Cerebellum (tissue), 4 donors: ENCODE measurements at places on chromosomes 7 and 10.

GRCh38 chr10:45561952-45562351 is 110.6 kb downstream of the ZFAND4 start:
- DNase-seq = no peak

- DNase-seq = no peak
These were observed 26.5 kb upstream of the ZNF107 start for GRCh38 chr7:64639267-64640001.

DNA sequence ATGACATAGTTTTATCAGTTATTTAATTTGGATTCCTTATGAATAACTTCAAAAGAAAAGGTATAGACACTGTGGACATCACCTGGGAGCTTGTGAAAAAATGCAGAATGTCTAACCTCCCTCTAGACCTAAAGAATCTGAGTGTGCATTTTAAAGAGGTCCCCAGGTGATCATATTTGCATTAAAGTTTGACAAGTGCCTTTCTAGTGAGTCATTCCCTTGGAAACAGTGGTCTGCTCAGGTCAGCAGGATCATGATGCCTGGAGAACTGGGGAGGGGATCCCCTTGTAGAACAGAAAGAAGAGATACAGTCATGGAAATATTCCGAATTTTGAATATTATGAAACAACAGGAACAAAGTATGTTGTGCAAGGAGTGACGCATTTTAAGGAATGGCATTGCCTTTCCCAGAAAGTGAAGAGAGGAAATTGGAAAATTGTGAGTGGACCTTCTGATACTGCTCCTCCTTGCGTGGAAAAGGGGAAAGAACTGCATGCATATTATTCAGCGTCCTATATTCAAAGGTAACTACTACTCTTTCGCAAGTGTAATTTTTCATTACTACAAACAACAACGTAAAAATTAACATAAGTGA is 4.6 kb downstream of the STEAP2 start:
- DNase-seq = no peak

- no peak for DNase-seq
These were observed 4.1 kb upstream of the ITGA8 start for GRCh38 chr10:15723803-15724202.

DNA sequence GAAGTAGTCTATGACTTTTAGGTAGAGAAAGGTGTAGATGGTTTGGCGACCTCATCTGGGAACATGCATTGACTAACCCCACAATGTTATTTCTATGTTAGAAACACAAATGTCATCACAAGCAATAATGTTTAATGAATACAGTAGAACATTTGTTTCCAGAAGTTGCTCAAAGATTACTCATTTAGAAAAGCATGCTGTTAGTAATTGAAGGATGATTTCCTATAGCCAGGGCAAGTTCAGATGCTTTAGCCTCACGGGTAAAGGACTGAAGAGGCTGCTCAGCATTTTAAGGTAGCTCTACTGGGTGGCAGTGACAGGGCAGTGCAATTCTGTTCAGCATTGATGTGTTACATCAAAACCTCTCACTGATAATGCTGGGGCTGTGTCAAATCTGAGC is 199.3 kb upstream of the FZD1 start:
- DNase-seq = no peak

DNA sequence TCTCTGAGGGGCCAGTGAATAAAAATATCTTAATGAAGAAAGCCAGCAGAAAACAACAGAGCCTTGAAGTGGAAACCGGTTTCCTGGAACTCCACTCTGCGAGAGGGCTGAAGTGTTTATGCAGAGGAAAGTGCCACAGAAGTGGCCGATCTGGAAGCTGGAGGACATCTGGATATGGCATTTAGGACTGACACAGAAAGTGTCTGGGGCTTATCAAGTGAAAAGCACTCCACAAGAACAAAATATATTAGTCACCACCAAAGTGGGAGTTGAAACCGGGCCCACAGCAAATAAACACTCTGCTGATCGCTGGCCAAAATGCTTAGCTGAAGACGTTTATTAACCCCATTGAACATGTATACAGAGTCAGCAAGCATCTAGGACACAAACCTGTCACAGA is 7.8 kb downstream of the NOD1 start:
- no peak for DNase-seq

DNA sequence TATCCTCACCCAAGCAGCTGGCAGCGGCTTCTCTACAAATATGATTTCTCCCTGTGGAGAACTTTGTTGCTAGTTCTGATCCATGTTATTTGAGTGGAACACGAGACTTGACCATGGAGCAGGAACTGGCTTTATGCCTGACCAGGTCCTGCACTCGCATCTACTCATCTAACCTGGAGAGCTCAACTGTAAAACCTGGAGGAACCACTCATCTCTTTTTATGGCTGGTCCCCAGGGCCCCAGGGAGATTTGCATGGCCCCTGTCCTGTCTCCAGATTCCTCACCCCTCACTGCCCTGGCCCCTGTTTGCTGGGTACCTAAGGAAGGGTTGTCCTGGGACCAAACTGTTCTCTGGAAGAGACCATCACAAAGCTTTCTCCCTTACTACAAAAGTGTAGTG is 16.0 kb downstream of the TCAF1 start:
- DNase-seq = no peak

GRCh38 chr7:67843615-67844014 is 847.0 kb downstream of the TYW1 start:
- no peak for DNase-seq

GRCh38 chr7:55570939-55571338 is 1.4 kb downstream of the VOPP1 start:
- DNase-seq = no peak

DNA sequence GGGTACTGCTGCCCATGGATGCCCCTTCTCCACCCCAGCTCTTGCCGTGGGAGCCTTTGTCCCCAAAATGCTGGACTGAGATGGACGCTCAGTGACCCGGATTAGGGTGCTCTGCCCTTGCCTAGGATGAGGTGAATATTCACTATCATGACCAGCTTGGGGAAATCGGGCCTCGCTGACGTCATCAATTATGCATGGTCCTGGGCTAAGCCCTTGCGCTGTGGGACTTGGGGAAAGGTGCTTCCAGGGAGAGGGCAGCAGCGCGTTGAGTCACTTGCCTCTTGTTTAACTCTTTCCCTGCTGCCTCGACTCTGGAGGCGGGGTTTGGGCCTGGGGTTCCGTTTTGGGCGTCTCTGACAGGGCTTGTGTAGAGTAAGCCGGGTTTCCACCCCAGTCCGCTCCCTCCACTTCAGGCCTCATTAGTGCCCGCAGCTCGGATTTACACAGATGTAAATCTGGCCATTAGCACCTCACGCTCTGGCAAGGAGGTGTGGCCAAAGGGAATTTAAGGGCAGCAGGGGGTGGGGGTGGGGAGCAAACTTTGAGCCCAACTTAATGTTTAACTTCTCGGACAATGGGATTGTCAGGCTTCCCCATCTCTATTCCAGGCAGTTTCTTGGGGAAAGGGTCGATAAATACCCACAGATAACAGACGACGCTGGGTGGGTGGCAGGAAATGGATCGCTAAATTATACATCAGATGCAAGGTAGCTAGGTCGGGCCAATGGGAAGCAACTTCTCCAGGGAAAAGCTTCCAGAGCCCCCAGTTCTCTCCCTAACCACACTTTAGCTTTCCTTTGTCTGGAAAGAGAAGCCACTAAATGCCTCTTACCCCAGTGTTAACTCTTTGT is 51.3 kb upstream of the TCF7L2 start:
- no peak for DNase-seq

DNA sequence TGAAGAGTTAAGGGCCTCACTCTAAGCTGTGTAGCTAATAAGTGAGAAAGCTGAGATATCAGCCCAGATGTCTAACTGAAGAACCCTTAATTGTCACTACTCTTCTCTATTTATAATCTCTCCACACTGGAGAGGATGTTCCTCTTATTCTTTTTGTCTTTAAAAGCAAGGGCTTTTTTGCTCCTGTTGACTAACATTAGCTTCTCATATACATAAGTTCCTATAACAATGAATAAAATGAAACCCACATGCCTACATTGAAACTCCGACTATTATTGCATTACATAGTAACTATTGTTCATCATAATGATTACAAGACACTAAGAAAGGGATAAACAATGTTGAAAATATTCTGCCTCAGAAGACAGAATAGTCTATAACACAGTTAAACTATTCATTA is 67.1 kb downstream of the GNAT3 start:
- no peak for DNase-seq

- DNase-seq = no peak
These were observed 7.5 kb upstream of the SH2D4B start for GRCh38 chr10:80530251-80530650.

- DNase-seq = no peak
These were observed 101.0 kb downstream of the SKIDA1 start for GRCh38 chr10:21424459-21424861.

- DNase-seq = no peak
These were observed 84.9 kb upstream of the GATA3 start for GRCh38 chr10:7969623-7970022.

DNA sequence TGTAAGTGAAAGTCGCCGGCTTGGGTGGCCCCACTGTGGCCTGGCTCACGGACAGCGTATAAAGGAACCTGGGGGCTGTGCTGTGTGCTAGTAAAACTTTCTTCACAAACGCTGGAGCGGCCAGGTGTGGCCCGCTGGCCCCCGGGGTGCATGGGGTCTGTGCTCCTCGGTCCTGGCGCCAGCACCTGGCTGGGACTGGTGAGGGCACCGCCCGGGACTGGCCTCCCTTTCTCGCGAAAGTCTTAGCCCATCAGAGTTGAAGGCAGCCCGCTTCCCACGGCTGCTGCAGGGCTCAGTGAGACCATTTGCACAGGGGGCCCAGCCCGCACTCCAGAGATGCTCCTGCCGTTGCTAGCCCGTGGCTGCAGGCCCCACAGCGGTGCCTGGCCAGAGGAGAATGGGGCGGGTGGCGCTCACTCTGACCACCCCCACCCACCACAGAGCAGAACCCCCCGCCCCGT is 5.8 kb downstream of the PWWP2B start:
- no peak for DNase-seq

DNA sequence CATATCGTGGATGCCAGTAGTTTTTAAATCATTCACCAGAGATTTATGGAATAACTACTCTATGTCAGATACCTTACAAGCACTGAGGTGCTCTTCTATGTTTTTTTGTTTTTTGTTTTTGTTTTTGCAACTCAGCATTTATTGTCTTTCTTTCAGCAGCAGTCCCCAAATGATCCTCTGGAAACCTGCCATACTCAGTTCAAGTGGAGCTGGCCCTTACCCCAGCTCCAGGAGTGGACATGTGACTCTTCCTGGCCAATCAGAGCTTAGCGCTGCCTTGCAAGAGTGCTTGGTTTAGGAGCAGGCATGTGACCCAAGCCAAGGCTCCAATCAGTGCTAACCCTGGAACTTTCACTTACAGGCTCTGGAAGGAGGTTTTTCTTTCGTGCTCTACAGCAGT is 356.6 kb upstream of the ZMIZ1 start:
- DNase-seq = no peak

GRCh38 chr7:32070406-32071360 is at the start of gene PDE1C:
Gene PDE1C (minus strand): TSS chr7:32070407.
- peak; percentile 41 for DNase-seq

DNA sequence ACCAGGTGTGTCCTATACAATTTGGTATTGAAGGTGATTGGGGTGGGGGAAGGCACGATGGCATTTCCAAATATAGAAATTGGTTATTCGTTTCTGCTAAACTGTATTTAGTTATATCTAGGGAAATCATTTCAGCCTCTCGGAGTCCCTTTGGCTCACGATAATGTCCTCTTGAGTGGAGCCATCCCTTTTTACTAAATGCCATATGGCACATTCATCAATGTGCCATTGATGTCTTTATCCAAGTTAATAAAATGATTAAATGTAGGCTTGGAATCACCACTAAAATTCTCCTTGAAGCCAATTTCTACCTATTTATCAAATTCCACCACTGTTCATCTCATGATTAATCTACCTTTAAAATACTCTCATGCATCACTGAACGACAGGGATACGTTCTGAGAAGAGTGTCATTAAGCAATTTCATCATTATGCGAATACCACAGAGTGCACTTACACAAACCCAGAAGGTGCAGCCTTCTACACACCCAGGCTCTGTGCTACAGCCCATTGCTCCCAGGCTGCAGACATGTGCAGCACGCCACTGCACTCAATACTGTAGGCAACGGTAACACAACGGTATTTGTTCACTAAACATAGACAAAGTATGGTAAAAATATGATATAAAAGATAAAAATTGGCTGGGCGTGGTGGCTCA is 219.2 kb upstream of the C7orf33 start:
- no peak for DNase-seq

GRCh38 chr7:17297243-17297642 is 1.2 kb upstream of the AHR start:
- no peak for DNase-seq

DNA sequence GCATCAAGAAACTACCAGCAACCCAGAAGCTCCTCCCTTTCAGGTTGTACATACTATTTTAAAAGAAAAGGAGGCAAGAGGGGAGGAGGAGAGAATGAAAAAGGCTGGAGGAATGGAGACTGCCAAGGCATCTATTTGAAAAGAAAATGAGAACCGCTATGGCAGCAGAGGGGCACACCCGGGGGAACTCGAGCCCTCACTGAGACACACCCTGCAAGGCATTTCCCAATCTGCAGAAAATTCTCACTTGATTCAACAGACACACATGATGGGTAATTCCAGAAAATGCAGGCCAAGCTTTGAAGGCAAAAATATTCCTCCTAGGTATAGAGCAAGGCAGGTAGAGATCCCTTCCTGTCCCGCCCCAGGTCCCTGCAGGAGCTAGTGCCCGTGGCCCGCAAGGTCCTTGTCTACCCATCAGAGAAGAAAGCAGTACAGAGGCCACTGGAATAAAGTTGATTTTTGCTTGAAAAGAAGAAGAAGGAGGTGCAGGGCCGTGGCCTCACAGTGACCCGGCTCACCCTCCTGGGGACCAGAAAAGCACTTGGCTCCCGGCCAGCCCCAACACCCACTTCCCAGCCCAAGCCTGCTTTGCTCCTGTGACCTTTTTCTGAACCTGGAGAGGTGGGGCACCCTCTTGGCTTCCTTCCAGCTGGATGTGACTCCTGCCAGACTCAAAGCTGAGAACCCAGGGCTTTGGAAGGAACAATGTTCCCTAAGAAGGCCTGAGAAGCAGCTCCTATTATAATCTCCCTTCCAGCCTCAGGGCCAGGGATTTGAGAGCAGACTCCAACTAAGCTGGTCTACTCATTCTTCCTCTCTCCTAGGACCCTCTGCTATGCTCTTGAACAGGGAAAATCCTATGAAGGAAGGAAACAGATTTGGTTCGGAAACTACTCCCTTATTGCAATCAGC is 6.2 kb upstream of the PIK3CG start:
- no peak for DNase-seq

DNA sequence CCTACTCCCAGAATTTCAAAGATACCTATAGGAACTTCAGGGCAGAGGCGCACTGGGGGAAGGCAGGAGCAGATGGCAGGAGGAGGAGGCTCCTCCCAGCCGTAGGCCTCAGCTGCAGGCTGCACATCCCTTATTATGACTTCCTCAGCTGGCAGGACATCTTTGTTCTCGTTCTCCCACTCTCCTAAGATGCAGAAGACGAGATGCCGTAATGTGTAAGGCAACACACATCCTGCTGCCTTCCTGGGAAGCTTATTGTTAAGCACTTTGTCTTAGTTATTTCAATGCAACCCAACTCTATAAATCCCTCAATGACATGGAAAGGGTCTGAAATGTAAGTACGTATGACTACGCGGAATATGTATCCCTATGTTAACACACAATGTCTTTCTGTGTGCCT is 599.8 kb upstream of the MGMT start:
- DNase-seq = no peak
